ENCODE measurements at places on chromosomes 16 and 17. TPM values are rescaled to one million over a fixed set of nuclear protein-coding genes. Genes with fewer than 3 reads are reported as not detected.

Gene KRTAP9-4
- not detected for total RNA-seq

Gene MYH1
- not detected for total RNA-seq

Gene ASB16
- 0.33 TPM for total RNA-seq

Gene TPSD1
- total RNA-seq, result not detected

Gene ESRP2
- total RNA-seq, result 0.07 TPM

Gene TNK1
- 0.26 TPM for total RNA-seq

Gene CBFA2T3
- total RNA-seq, result not detected

Gene CMTM2
- total RNA-seq, result not detected

Gene KRTAP9-8
- total RNA-seq, result not detected

Gene CTRB1
- total RNA-seq, result not detected

Gene SPNS3
- not detected for total RNA-seq

Gene CCL4
- total RNA-seq, result not detected

Gene RAB11FIP4
- total RNA-seq, result 0.23 TPM

Gene TEX19
- not detected for total RNA-seq

Gene MEIOC
- 0.07 TPM for total RNA-seq

Gene GAS2L2
- total RNA-seq, result 0.07 TPM

Gene KCNJ18
- total RNA-seq, result not detected

Gene TM4SF5
- total RNA-seq, result not detected

Gene FBXO39
- total RNA-seq, result 0.07 TPM

Gene TOX3
- total RNA-seq, result not detected

Gene TNP2
- total RNA-seq, result not detected

Gene ST3GAL2
- 33.1 TPM for total RNA-seq

Gene BRIP1
- 1.7 TPM for total RNA-seq

Gene ITGB4
- 0.69 TPM for total RNA-seq

Gene DRC7
- total RNA-seq, result 0.07 TPM

Gene SLFN14
- not detected for total RNA-seq

Gene MTSS2
- total RNA-seq, result 31.2 TPM

Gene GAST
- not detected for total RNA-seq

Gene ATPAF2
- total RNA-seq, result 18.5 TPM

Gene BICDL2
- 0.40 TPM for total RNA-seq

Gene PLCG2
- 0.07 TPM for total RNA-seq

Data from smooth muscle cell of the pulmonary artery (primary cell).